DMS79 treated with DMSO at 0.1 percent for 48 hours (cell line): ENCODE measurements at places on chromosomes 4 and X.

DNA sequence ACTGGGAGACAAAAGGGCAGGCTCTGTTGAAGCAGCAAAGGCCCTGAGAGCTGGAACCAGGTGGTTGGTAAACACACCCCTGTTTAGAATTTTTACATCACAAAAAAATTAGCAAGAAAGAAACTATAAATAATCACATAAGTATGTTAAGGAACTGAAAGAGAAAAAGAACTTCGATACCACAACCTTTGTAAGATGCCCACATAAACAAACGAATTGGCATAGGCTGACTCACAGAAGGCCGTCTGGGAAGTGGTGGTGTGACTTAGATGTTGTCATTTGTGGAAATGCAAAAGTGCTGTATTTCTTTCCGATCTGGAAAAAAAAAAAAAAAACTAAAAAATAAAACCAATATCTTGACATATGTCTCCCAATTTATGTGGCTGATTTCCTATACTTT lies 235.1 kb downstream of the USP46 start:
- DNase-seq: no peak

- no peak for DNase-seq
These were observed 112.4 kb upstream of the SPRY1 start for GRCh38 chr4:123284168-123284567.

DNA sequence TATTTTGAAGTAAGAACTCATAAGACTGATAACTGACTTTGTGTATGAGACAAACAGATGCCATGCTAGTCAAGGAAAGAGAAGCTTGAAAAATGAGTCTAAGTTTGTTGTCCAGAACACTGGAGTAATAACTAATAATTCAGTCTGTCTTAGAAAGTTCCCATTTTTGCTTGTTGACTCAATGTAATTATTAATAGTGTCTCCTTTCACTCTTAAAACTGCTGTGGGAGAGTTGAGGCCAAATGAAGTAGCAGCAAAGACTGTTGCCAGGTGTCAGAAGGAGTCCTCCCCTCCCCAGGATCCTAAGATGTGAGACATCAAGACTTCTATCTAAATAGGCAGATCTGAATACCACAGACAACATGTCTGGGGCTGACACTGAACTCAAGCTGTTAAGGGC lies 20.8 kb upstream of the FAM13A start:
- DNase-seq: no peak

DNA sequence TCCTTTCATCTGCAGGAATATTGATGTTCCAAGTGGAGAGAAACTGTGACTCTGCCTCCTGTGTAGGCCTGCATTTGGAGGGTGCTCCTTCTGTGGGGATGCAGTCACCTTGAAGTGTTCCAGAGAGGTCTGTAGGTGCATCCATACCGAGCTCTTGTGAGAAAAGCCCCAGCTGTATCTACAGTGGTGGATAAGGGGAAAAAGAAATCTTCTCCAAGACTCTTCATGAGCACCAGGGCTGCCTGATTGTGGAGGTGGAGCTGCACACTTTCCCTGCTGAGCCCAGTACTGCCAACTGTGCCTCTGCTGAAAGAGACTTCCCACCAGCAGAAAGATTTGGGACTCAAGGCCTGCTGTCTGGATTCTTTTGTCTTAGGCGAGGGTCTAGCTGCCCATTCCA lies 35.1 kb upstream of the ADH4 start:
- DNase-seq: no peak

- DNase-seq: no peak
These were observed 45.0 kb downstream of the CRLF2 start for GRCh38 chrX:1167466-1167865.

DNA sequence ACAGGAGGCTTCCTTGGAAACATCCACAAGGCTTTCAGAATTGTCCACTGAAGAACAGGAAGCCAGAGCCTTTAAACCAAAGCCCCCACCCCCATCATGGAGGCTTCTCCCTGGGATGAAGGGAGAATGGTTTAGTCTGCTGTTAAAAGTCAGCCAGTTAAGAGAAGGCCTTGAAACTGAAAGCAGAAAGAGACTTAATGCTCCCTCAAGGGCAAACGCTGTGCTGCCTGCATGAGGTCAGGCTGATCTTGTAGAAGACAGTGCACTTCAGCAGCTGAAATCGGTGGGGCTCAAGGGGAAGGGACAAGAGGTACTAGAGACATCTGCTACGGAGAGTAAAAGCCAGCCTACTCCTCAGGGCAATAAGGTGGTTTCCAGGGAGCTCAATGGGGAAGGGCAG lies 69.0 kb downstream of the HPRT1 start:
- DNase-seq: no peak

- no peak for DNase-seq
These were observed 316.7 kb upstream of the HTR2C start for GRCh38 chrX:114267142-114267541.
